ENCODE measurements at places on chromosomes 5 and 9.

- DNase-seq: peak; percentile 73
- no peaks in the 10 kb centered on the region for H3K27me3 ChIP-seq
- no peak overlapping the region for H3K4me3 ChIP-seq
- H3K4me1 ChIP-seq: peaks cover 1% of the 10 kb centered on the region
- H3K27ac ChIP-seq: no peak overlapping the region
- H3K36me3 ChIP-seq: peaks cover 10% of the 10 kb centered on the region
Measured at GRCh38 chr5:6760686-6761085, 47.5 kb downstream of the TENT4A start.

DNA sequence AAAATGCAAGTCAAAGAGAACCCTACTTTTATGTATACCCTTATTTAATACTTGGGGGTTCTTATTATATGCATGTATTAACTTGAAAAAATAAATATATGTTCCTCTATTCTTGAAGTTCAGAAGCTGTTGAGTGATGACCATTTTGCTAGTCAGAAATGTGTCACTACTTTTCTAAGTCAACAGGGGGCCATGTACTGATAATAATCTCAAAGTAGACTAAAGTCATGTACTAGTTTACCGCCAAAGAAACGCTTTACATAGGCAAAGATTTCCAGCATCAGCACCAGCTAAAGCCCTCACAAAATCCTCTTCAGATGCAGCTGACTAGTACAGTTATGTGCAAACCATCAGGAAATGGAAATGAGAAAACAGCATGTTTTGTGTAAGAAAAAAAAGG, 5.7 kb upstream of the BHMT start:
- H3K36me3 ChIP-seq: no peaks in the 10 kb centered on the region
- DNase-seq: no peak
- H3K27ac ChIP-seq: no peak overlapping the region
- H3K27me3 ChIP-seq: no peaks in the 10 kb centered on the region
- no peak overlapping the region for H3K4me3 ChIP-seq

- no peak overlapping the region for H3K4me3 ChIP-seq
- H3K36me3 ChIP-seq: no peaks in the 10 kb centered on the region
- no peak for DNase-seq
- H3K27ac ChIP-seq: no peak overlapping the region
Measured at GRCh38 chr5:64019746-64020145, 57.5 kb upstream of the HTR1A start.

GRCh38 chr9:29648601-29649000, 2075.3 kb upstream of the C9orf72 start:
- no peak for DNase-seq
- no peak overlapping the region for H3K4me3 ChIP-seq
- no peaks in the 10 kb centered on the region for H3K4me1 ChIP-seq

DNA sequence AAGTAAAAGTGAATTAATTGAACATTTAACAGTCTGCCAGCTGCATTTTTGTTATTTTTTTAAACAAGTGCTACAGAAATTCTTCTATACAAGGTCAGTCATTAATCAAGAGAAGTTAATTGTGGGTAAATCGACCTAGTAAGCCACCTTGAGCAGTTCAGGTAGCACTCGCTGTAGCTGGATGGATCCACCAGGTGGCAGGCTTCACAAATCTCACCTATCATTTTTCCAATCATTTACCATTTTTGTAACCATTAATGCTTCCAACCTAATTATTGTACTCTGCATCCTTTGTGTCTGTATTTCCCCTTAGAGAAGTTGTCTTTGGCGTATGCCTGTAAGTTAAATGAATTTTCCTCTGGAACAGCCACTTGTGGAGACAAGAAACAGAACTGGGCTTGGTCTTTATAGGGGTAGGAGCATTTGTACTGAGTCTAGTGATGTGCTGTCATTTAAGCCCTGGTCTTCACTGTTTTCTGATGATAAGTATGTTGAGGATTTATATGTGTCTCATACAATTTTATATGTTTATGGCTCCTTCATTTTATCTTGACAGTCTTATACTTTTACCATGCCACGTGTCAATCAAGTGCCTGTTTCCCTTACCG, 39.5 kb downstream of the CD180 start:
- peaks cover 9% of the 10 kb centered on the region for H3K4me1 ChIP-seq
- H3K4me3 ChIP-seq: no peak overlapping the region
- peaks cover 11% of the 10 kb centered on the region for H3K36me3 ChIP-seq
- H3K27me3 ChIP-seq: no peaks in the 10 kb centered on the region
- no peak overlapping the region for H3K27ac ChIP-seq

DNA sequence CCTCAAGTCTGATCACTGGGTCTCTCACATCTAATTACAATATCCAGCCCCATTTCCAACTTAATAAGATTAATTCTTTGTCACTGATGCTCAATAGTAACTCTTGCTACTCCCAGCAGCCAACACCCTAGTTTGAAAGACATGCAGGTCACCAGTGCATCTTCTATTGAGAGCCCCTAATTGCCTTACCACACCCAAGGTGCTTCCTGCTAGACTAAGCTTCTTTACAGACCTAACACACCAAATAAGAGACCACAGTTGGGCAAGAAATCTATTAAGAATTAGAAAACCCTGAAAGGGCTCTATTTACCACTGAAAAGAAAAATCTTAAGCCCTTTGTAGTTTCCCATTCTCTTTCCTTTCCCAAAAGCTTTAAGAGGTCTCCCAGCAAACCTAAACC, 26.5 kb downstream of the ELAVL2 start:
- H3K4me1 ChIP-seq: no peaks in the 10 kb centered on the region
- DNase-seq: no peak
- no peaks in the 10 kb centered on the region for H3K36me3 ChIP-seq
- H3K27me3 ChIP-seq: no peaks in the 10 kb centered on the region
- no peak overlapping the region for H3K27ac ChIP-seq
- no peak overlapping the region for H3K4me3 ChIP-seq

GRCh38 chr9:29160763-29161353, 1587.6 kb upstream of the C9orf72 start:
- no peaks in the 10 kb centered on the region for H3K36me3 ChIP-seq
- H3K4me3 ChIP-seq: no peak overlapping the region
- DNase-seq: no peak
- no peaks in the 10 kb centered on the region for H3K27me3 ChIP-seq

DNA sequence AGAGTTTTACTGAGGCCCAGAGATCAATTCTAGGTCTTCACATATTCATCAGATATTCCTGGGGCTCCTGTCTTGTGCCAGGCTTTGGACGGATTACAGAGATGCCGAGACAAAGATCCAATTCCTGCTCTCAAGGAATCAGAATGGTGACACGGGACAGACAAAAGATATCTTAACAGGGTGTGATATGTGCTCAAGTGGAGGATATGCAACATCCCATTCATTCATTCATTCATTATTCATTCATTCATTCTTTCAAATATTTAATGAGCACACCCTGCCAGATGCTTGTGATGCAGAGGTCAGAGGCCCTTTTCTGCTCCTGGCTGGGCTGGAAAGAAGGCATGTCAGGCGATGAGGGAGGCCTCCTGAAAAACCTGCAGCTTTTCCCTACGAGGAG, 21.8 kb downstream of the LHX2 start:
- no peak overlapping the region for H3K4me3 ChIP-seq
- no peaks in the 10 kb centered on the region for H3K4me1 ChIP-seq
- peak; percentile 8 for DNase-seq
- peaks cover 89% of the 10 kb centered on the region for H3K27me3 ChIP-seq
- no peak overlapping the region for H3K27ac ChIP-seq

DNA sequence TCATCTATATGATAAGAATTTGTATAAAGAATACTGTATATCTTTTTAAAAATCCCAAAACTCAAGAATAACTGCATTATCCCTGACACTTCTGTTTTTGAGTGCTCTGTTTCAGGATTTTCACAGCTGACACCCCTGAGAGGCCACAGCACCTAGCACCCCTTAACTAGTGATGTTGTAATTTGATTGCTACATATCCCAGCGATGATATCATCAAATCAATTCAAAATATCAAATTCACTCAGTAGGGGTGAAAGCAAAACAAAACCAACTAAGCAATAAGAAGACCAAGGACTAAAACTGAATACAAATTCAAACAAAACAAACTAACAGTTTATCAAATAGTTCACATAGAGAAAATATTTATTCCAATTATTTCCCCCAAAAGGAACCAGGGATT, 184.3 kb downstream of the MCTP1 start:
- no peaks in the 10 kb centered on the region for H3K36me3 ChIP-seq
- no peaks in the 10 kb centered on the region for H3K4me1 ChIP-seq
- H3K4me3 ChIP-seq: no peak overlapping the region
- no peak for DNase-seq
- H3K27ac ChIP-seq: no peak overlapping the region

GRCh38 chr9:132056717-132057560, 22.7 kb downstream of the MED27 start:
- no peaks in the 10 kb centered on the region for H3K36me3 ChIP-seq
- DNase-seq: no peak
- no peaks in the 10 kb centered on the region for H3K4me1 ChIP-seq
- no peak overlapping the region for H3K4me3 ChIP-seq

GRCh38 chr5:142749321-142749720, 20.9 kb upstream of the ARHGAP26 start:
- no peak overlapping the region for H3K4me3 ChIP-seq
- H3K27ac ChIP-seq: no peak overlapping the region
- H3K4me1 ChIP-seq: peaks cover 28% of the 10 kb centered on the region
- no peaks in the 10 kb centered on the region for H3K36me3 ChIP-seq
- DNase-seq: no peak
- H3K27me3 ChIP-seq: no peaks in the 10 kb centered on the region

DNA sequence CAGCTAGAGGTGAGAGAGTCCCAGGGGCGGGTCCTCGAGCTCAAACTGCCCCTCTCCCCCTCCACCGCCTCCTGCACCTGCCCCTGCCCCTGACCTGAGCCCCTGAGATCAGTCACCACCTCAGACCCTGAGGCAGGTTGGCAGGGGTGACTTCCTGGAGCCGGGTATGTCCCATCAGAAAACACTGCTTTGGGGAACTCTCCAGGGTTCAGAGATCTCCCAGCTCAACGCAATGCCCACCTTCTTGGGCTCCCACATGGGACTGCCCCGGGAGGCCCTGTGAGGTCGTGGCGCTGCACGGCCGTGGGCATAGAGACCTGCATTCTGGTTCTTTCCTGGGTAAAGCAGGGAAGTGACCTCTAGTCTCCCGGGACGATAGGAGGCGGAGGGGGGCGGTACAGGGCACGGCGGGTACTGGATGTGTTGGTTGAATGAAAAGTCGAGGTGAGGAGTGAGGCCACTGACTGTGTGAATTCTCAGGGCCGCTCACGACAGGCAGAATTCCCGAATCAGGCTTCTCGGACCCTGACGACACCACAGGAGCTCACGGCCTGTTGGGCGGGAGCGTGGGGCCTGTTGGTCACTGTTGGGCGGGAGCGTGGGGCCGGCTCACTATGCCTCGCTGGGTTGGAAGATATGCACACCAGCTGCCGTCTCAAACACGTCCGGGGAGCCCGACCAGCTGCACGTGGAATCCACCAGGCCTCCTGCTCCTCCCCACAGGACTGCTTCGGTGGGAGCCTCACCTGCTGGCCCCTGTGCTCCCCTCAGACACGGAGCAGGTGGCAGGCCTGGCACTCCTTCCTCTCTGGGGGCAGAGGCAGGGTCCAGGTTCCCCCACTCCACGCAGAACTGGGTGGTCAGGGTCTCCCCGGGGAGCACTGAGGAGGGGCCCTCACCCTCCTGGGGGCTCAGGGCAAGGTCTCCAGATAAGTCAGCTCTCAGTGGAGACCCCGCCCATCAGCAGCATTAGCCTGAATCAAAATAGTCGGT, 178.0 kb upstream of the PPP1R26 start:
- H3K27ac ChIP-seq: no peak overlapping the region
- no peak overlapping the region for H3K4me3 ChIP-seq
- no peaks in the 10 kb centered on the region for H3K36me3 ChIP-seq
- H3K27me3 ChIP-seq: peaks cover 59% of the 10 kb centered on the region
- H3K4me1 ChIP-seq: no peaks in the 10 kb centered on the region

- no peak overlapping the region for H3K27ac ChIP-seq
- H3K4me3 ChIP-seq: no peak overlapping the region
- no peaks in the 10 kb centered on the region for H3K27me3 ChIP-seq
- no peak for DNase-seq
- H3K4me1 ChIP-seq: no peaks in the 10 kb centered on the region
- H3K36me3 ChIP-seq: no peaks in the 10 kb centered on the region
Measured at GRCh38 chr5:170475294-170476000, 28.4 kb upstream of the KCNIP1 start.

DNA sequence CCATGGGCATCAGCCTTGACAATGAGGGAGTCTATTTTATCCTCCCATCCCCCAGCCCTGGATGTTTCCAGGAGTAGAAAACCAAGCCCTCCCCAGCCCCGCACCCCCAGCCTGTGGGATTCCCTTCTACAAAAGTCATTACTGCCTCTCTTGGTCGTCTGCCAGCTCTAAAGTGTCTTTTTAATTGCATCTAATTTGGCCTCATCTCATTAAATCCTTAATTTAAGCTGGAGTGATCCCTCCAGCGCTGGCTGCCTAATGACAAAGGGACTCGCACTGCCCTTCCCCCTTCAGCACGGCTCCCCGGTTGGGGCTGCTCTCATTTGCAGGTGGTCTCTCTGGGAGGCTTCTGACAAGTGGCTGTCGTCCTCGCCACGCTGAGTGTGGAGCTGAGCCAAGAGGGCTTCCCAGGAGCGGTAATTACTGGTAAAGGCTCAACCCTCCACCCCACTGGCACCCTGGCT, 107.9 kb upstream of the ALDH1B1 start:
- H3K4me1 ChIP-seq: no peaks in the 10 kb centered on the region
- no peak for DNase-seq
- H3K27ac ChIP-seq: no peak overlapping the region
- H3K36me3 ChIP-seq: no peaks in the 10 kb centered on the region
- H3K27me3 ChIP-seq: no peaks in the 10 kb centered on the region
- no peak overlapping the region for H3K4me3 ChIP-seq

GRCh38 chr5:160693831-160694465, 158.1 kb downstream of the ATP10B start:
- peak overlapping the region; percentile 14 for H3K27ac ChIP-seq
- H3K27me3 ChIP-seq: no peaks in the 10 kb centered on the region
- H3K4me3 ChIP-seq: no peak overlapping the region
- no peak for DNase-seq

DNA sequence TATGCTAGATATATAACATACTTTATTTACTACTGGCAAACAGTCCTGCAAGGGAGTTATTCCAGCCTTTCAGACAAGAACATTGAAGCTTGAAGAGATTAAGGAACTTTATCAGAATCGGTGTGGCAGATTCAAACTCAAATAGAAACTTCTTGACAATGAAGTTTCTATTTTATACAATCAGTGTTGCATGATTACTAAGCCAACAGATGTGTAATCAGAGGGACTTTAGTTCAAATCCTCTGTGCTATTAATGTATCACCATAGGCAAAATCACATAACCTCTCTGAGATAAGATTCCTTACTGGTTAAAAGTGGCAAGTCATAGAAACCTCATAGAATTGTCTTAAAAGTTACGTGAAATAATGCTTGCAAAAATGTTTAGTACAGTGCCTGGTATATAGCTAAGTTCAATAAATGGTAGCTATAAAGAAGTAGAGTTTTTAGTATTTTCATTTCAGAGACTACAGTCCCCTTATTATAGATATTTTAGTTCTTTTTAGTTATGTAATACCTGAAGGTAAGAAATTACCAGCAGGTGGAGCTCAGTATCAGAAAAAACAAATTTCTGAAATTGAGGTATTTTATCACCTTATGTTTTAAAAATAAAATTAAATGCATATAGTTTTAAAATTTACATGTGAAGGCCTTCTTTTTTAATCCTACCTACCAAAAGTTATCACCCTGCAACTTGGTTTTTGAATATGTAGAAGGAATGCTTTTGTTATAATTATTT, 172.1 kb downstream of the FER start:
- H3K36me3 ChIP-seq: no peaks in the 10 kb centered on the region
- no peaks in the 10 kb centered on the region for H3K27me3 ChIP-seq
- DNase-seq: no peak
- no peak overlapping the region for H3K4me3 ChIP-seq
- H3K27ac ChIP-seq: no peak overlapping the region
